Activated CD8-positive, alpha-beta T cell treated with anti-CD3 and anti-CD28 coated beads, Interleukin-2, amount 10 ng/mL, durations not matched to agents 7 days and 5 days (primary cell): ENCODE measurements at places on chromosomes 3 and 15. TPM values are rescaled to one million over a fixed set of nuclear protein-coding genes. Genes with fewer than 3 reads are reported as not detected.
A peak's percentile ranks its signal among the peaks of the same experiment; 100 is the strongest.

DNA sequence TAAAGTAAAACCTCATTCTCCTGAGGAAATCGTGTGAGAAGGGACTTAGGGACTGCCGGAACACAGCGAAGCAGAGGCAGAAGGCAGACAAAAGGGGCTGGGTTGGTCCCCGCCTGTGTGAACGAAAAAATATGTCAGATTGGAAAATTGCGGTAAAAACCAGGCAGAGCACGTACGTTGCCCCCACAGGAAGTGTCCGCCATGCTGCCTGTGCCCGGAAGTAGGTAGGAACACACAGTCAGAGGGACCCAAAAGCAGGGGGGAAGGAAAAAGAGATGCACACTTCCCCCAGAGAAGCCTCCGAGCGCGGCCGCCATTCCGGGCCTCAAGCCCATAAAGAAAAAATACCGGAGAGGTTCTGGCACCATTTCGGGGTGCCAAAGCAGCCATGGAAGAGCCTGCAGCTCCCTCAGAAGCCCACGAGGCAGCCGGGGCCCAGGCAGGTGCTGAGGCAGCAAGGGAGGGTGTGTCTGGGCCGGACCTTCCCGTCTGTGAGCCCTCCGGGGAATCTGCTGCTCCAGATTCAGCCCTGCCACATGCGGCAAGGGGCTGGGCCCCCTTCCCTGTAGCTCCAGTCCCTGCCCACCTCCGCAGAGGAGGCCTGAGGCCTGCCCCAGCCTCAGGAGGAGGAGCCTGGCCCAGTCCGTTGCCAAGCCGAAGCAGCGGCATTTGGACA is at the start of gene MKRN3:
Gene MKRN3 (plus strand): TSS at position 280 of the 676 bp plus-strand sequence. CDS start 109 bp downstream, at position 389.
- peak within 1 kb of the TSS; percentile 65 for H3K4me3 ChIP-seq
- peak; percentile 42 for DNase-seq
- peak within 1 kb of the TSS; percentile 63 for H3K27ac ChIP-seq
- no peaks in the 10 kb centered on the region for H3K4me1 ChIP-seq

DNA sequence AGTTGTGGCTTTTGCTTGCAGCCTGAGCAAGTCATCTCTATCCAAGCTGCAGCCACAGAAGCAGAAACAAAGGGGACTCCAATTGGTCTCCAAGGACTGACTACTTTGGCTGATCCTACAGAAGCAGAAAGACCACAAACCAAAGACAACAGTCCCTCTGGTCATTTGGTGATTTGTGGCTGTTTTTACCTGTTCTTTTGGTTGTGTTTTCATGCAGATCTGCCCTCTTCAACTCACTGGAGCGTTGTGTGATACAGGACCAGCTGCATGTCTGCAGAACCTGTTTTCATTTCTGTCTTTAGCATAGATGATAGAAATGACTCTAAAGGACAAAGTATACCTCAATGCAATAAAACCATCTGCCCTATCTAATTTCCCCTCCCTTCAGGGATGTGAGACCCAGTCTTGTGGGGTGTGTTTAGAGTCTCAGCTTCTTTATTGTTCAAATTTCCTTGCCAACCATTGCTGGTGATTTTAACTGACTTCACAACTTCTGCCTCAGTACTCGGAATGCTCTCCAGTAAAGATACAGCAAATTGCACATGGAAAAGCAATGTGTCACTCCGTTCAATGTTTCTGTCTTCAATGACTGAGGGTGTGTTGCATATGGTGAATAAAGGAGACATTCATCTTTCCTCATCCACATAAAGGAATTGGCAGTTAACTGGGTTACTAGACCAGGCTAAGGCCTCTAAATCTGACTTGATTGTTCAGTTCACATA is 48.9 kb upstream of the SLC7A14 start:
- no peaks in the 10 kb centered on the region for H3K36me3 ChIP-seq
- H3K27ac ChIP-seq: no peak overlapping the region
- no peak for DNase-seq
- H3K4me3 ChIP-seq: no peak overlapping the region

DNA sequence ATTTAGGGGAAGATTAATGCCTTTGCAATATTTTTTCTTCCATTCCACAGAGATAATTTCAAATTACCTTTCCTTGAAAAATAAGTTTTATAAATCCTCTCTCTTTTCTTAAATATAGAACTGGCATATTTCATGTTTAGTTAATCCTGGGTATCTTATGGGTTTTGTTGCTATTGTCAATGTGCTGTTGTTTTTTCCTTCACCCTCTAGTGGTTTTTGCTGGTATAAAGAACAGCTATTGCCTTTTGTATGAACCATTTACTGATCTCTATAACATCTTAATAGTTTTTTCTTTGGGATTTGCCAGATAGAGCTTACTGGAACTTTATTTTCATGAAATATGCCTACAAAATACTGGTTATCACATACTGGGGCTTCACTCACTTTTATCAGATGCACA is 359.6 kb upstream of the DPPA4 start:
- no peak overlapping the region for H3K4me3 ChIP-seq
- DNase-seq: no peak
- H3K27me3 ChIP-seq: no peaks in the 10 kb centered on the region
- H3K36me3 ChIP-seq: no peaks in the 10 kb centered on the region

GRCh38 chr15:39629371-39629770 is 48.5 kb downstream of the THBS1 start:
- peaks cover 44% of the 10 kb centered on the region for H3K36me3 ChIP-seq
- peaks cover 71% of the 10 kb centered on the region for H3K4me1 ChIP-seq
- peak overlapping the region; percentile 86 for H3K27ac ChIP-seq
- peak; percentile 74 for DNase-seq

Gene NANOGP8
- not detected for total RNA-seq
